ENCODE measurements at places on chromosomes 5 and 9.

DNA sequence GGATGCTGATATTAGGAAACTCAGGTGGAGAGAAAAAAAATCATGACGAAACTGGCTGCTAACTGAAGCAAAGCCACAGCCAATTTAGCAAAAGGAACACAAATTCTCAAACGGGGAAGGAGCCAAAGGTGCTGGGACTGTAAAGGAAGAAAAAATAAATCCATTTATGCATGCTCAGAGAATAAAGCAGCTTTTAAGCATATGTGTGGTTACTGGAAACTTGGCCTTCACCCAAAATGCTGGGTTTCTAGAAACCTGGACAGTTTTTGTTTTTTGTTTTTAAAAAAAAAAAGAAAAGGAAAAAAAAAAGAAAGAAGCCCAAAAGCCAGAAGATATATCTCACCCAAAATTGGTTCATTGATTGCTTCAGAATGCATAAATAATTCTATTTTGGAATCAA, 8.0 kb downstream of the WHRN start:
- DNase-seq: no peak

GRCh38 chr5:151271336-151271735, 18.4 kb downstream of the GM2A start:
- no peak for DNase-seq

- no peak for DNase-seq
Measured at GRCh38 chr5:54384356-54384933, 71.1 kb upstream of the HSPB3 start.

- no peak for DNase-seq
Measured at GRCh38 chr5:74685979-74686631, 1.1 kb downstream of the HEXB start.

- no peak for DNase-seq
Measured at GRCh38 chr5:52999344-52999949, 10.3 kb downstream of the ITGA2 start.

DNA sequence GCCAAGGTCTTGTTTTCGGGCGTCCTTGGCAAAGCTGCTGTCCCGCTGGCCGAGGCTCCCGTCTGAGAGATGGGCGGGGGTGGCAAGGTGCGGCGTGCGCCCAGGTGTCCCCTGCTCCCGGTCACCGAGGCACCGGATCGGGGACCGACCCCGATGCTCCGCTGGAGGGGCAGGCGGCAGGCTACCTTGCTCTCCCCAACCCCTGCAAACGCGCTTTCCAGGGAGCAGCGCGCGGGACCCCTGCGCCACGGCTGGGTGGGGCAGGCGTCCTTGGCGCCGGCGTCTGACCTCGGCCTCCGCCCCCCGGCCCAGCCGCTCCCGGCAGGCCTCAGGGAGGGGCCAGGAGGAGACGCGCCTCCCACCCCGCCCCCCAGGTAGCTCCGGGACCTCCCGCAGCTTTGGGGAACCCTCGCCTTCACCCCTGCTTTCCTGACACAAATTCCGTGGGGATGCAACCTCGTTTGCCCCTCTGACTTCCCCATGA, 551 bp downstream of the N4BP3 start:
- DNase-seq: no peak

GRCh38 chr5:21594566-21594965, 1258.6 kb downstream of the CDH12 start:
- DNase-seq: no peak

- DNase-seq: no peak
Measured at GRCh38 chr5:132873119-132873929, at the start of gene LEAP2. TSS of gene LEAP2 (plus strand) at chr5:132873668. CDS start at chr5:132873695, 27 bp downstream.
